ENCODE measurements at places on chromosomes 3 and 15.

DNA sequence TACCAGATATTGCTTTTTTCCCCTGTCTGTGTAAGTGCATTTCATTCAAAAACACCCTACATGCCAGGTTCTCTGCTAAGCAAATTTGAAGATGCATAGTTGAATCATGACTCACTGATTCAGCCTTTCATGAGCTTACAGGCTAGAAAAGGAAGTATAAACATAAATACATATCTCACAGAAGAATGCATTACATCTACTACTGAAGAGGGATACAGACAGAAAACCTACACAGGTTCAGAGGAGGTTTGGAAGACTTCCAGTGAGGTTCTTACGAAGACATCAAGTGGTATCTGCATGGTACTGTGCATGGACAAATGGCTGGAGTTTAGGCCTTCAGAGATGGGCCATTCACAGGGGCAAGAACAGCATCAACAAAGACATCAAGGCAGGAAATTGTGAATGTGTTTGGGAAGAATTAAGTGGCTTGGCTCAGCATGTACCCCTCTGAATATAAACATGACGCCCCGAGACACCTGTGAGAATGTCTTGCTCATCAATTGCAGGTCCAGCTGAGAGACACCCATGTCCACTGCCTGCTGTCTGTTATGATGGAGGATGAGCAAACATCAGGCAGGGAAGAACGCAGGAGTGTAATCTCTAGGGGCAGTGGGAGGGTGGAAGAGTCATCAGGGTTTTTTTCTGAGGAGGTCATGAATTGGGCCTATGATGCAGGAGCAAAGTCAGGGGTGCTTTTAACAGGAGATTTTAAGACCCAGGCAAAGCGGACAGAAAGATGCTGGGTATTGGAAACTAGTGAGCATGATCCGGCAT lies 105.1 kb upstream of the GALNT15 start:
- no peak for DNase-seq

- DNase-seq, result no peak
Measured at GRCh38 chr3:4478261-4478660, 11.2 kb upstream of the SUMF1 start.

- no peak for DNase-seq
Measured at GRCh38 chr3:137759505-137759904, 4.6 kb upstream of the SOX14 start.

- DNase-seq, result no peak
Measured at GRCh38 chr15:71290002-71290401, 174.7 kb downstream of the THSD4 start.

DNA sequence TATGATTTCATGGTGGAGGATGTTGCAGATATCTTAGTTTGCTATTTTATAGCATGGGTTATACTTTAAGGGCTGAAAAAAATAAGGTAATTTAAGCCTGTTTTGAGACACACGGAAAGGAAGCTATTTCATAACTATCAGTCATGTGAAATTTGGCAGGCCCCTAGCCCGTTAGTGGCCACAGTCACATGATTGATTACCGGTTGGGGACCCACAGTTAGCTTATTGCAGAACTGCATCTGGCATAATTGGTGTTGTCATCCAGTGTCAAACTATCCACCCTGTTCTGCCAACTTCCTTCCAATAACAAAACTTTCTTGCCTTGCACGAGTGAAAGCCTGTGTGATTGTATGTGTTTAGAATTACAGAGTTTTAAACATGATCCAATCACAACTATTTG lies 35.2 kb downstream of the FNDC3B start:
- DNase-seq, result no peak

- DNase-seq, result no peak
Measured at GRCh38 chr3:46831316-46831715, 31.9 kb downstream of the MYL3 start.

DNA sequence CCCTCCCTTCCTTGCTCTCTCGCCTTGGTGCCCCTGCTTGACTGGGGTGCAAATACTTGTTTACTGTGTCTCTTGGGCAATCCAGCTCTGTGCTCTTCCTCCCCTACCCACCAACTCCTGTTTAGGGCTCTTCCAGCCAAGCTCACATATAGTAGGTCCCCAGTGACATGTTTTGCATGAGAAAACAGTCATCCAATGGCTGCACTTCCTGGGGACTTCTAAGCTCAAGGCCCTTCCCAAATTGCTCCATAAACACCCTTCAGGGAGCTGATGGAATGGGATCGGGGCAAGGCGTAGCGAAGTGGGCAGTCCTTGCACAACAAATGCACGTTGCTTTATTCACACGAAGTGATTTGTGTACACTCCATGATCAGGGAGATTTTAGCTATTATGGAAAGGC lies 9.4 kb upstream of the COPG1 start:
- no peak for DNase-seq

DNA sequence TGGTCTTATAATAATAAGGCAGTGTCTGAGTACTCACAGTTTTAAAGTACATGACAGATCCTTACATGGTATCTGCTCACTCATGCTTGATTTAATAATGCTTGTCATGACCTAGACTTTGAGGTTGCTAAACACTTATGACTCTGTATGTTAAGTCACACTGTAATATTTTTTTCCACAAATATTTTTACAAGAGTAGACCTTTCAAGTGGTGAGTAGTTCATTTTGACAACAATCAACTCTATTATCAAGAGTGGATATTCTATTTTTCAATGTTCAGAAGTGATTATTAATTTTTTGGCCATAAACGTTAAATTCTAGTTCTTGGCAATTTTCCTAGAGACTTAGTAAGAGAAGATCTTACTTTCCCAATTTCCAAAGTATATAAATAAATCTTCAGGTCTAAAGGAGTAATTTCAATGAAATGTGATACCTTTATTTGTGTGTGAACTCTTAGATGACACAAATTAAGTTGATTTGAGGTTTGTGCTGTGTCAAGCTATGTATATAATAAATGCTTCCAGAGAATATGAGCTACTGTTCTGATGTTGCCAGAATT lies 104.5 kb downstream of the NLGN1 start:
- DNase-seq, result no peak

- no peak for DNase-seq
Measured at GRCh38 chr3:130291148-130291547, 54.3 kb upstream of the COL6A5 start.

DNA sequence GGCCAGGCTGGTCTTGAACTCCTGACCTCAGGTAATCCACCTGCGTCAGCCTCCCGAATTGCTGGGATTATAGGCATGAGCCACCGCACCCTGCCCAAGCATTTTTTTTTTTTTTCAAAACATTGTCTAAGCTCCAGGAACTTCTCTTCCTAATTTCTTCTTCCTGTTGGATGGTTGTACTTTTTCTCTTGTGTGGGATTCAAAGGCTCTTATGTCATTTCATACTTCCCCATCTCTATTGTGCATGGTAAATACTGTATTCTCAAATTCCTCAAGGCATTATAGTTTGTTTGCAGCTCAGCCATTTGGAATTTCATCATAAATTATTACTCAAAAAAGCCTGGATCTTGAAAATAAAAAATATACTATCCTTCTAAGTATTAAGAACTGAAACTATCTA lies 199.1 kb upstream of the GADL1 start:
- no peak for DNase-seq

- no peak for DNase-seq
Measured at GRCh38 chr15:41546851-41547786, 3.1 kb upstream of the RPAP1 start.

- DNase-seq, result no peak
Measured at GRCh38 chr3:14587740-14588360, 47.7 kb upstream of the GRIP2 start.

GRCh38 chr3:171206283-171206682 lies 179.8 kb upstream of the SLC2A2 start:
- DNase-seq, result no peak

DNA sequence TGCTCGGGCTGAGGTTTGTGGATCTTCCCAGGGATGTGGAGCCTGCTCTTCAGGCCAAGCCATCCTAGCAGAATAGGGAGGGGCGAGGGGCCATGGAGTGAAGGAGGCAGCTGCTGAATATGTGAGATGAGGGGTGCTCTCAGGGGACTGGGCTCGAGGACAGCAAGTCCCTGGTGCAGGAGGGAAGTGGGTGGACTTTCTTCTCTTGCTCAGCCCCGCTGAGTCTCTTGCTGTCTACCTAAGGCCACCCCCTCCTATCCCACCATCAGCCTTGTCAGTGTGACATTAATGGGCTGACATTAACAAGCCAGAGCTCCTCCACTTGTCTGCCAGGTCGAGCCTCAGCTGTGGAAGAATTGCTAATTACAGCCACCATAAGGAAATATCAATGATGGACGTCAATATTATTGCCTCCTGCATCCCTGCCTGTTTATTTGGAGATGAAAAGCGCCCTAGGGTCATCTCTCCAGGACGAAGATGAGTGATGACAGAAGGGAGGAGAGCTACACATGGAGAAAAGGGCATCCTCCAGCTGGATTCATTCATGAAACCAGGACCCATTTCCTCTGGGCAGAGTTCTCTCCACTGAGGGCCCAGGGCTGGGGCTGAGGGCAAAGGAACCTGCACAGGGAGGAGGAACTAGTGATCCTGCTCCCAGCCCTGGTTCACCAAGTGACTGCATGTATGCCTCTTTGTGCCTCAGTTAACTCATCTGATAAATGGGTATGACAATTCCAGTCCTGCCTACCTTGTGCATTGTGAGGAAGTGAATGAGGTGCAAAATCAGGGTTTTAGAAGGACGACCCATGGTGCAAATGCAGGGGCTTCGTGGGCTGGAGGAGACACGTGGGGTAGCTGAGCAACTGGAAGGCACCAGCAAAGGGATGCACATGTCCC lies 34.9 kb upstream of the LINGO1 start:
- no peak for DNase-seq

- DNase-seq, result no peak
Measured at GRCh38 chr15:64100958-64101357, 5.2 kb downstream of the SNX1 start.

DNA sequence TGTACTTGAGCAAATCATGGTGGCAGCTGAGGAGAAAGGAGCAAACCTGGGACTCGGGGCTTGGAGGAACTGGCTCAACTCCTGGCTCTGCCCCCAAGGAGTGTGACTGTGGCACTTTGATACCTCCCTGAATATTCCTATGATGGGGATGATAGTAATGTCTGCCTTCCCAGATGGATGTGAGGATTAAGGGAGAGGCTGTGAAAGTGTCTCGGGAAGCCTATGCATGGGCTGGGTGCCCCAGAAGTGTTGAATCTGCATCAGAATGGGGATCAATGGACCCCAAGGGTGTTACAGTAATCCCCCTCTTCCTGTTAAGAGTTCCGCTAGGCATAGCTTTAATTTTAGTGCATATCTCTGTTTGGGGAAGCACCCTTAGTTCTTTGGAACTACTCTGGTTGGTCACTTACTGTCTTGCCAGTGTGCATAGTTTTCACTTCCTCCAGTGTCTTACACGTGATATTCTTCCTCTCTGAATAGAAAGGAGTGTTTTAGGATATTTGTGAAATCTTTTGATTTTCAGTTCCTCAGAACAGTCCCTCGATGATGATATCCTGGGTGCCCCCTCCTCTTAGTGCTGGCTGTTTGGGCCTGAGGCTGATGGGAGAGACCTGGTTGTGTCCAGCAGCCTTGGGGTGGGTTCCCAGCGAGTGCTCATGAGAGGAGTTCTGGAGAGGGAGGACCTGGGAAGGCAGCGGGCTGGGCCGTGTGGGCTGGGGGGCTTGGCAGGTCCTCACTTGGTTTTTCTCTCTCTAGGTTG lies 97.5 kb downstream of the CHDH start:
- DNase-seq, result no peak

GRCh38 chr15:91861223-91861622 lies 7.7 kb downstream of the SLCO3A1 start:
- DNase-seq, result no peak

GRCh38 chr3:57164217-57164656 lies 916 bp downstream of the IL17RD start:
- DNase-seq, result no peak

- no peak for DNase-seq
Measured at GRCh38 chr15:89175617-89176191, 45.7 kb downstream of the RLBP1 start.

DNA sequence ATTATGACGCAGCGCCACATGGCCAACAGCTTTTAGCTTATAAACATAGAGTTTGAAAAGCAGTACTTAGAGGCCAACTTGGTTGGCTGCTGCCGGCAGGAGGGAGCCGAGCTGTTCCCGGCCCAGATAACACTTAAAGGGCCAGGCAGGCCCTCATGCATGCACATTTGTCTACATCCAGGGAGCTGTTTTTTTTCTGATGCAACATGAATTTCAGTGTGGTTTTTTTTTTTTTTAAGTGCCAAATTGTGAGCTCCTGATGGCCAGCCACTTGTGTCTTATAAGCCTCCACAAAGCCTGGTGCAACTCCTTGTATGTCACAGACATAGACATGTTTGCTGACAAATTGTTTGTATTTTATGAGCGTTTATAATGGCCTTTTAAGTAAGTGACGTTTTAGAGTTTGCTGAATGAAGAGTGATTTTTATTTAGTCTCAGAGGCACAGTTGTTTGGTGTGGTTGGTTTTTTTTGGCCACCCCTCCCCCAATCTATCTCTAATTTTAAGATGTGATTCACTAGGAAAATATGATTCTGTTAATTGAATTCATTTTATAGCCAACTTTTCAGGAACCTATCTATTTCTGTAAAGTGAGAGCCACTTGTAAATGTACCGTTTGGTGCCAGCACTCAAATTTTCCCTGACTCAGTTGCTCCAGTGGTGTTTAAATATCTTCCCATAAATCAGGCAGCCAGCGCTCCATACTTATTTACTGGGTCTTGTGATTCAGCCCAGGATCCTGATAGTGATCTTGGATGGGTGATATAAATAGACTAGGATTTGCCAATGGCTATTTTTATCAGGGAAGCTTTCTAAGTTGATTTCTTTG lies 134.3 kb downstream of the VGLL4 start:
- DNase-seq, result no peak

DNA sequence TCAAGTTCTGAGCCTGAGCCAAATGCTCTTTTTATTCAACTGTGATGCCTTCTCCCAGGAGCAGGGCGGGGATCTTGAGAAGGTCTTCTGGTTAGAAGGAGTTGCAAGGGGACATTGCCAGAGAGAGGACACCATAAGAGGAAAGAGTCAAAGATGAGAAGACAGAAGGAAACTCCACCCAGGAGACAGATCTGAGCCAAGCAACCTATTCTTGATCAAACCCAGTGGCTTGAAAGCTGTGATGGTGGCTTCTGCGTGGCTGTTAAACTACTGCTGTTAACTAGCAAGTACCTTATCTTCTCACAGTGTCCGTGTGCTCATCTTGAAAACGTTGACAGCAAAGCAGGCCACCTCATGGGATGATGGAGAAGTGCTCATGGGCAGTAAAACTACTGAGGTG lies 19.8 kb upstream of the AGBL1 start:
- DNase-seq, result no peak

DNA sequence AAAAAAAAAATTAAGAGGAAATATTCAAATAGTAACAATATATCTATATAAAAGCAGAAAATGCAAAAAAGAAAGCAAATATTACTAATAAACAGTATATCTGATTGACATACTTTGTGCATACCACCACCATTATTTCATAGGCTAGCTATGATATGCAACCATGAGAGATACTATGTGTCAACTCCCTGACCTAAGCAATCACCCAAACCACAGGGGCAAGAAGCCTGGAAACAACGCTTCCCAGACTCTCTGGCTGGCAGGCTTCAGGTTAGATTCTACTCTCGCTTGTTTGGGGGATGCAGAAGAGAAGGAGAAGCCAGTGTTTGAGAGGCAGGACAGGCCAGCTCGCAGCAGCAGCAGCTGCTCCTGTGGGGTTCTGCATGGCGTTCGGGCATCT lies 169.3 kb upstream of the TPM1 start:
- DNase-seq, result no peak

- no peak for DNase-seq
Measured at GRCh38 chr3:23552506-23552905, 253.2 kb upstream of the UBE2E1 start.
